Right atrium auricular region (tissue), 2 donors: ENCODE measurements at places on chromosomes 2 and 18. TPM values are rescaled to one million over a fixed set of nuclear protein-coding genes. Genes with fewer than 3 reads are reported as not detected.

The MCM6 gene
- 3.2 TPM for total RNA-seq

GRCh38 chr2:15363142-15363541, 198.0 kb downstream of the NBAS start:
- DNase-seq = no peak

DNA sequence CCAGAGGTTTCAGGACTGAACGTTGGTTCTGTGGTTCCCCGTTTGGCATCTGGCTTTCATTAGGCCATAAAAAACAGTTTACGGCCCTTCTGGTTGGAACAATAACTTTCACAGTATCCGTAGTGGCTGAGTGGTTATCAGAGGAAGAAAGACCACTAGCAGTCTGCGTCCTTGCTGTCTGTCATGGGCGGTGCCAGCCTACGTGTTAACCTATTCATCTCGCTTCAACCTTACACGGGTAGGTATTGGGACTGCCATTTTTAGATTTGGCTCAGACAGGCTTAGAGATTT, 42.6 kb upstream of the ROCK2 start:
- DNase-seq = no peak

DNA sequence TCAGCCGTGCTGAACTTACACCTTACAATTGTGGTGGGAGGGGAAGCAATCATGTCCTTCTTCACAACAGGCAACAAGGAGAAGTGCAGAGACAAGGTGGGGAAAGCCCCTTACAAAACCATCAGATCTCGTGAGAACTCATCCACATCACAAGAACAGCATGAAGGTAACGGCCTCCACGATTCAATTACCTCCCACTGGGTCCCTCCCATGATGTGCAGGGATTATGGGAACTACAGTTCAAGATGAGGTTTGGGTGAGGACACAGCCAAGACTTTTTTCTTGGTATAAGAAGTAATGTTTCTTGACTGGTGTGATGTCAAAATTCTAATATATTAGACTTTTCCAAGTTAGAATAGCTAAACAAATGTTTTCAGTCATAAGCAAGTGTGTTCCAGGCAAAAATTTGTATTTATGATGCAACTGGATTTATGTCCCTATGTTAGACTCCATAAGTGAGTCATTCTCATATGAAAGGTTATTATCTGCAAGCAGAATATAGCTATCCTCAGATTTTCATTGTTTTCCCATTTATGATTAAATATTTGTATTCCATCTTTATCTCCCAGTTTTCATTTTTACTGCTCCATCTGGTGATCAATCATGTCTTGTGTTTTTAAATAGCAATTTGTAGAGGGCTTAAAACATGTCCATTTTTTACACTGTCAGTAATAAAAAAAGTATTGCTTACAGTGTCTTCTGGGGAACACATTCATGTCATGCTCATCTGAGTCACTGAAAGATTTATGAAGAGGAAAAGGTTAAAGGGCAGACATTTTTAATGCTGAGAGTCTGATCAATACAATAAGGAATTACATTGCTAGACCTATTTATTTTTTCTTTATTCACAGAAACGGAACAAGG, 995.2 kb upstream of the CDH2 start:
- DNase-seq = no peak

- DNase-seq = no peak
Measured at GRCh38 chr2:120520929-120521912, 175.3 kb downstream of the INHBB start.
